ENCODE measurements at places on chromosomes 5 and 9.
A peak's percentile ranks its signal among the peaks of the same experiment; 100 is the strongest.

DNA sequence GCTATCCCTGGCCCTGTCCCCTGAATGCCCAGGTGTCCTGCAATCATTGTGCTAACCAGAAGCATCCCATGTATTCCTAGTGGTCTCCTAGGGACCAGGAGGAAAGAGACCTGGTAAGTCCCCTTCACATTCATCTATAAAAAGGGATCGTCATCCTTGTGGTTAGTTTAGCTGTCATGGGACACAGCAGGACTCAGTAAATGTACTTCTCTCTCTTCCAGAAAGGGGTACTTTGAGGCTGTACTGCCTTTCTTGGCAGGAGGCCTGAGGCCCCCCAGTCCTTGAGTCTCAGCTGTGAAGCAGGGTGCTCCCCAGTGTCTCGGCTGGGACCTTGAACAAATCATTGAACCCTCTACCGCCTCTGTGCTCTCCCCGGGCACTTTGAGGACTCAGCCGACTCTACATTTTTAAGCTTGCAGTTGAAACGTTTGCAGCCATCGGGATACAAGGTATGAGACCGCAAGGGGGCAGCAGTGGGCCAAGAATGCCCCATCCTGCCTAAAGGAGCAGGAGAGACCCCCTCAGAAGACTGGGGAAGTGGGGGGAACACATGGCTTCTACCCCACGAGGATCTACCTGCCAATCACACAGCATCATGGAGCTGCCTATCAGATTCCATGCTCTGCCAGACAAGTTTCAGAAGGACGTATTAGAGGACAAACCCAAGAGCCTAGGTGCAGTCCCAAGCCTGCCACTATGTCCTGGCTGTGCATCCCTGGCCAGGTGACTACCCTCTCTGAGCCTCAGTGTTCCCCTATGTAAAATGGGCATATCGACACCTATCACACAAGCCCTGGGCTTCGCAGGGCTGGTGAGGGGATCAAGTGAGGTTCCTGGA is 2.4 kb upstream of the PHYKPL start:
- peak; percentile 80 for DNase-seq

- DNase-seq = no peak
These were observed 48.5 kb upstream of the SNCAIP start for GRCh38 chr5:122263352-122264030.

DNA sequence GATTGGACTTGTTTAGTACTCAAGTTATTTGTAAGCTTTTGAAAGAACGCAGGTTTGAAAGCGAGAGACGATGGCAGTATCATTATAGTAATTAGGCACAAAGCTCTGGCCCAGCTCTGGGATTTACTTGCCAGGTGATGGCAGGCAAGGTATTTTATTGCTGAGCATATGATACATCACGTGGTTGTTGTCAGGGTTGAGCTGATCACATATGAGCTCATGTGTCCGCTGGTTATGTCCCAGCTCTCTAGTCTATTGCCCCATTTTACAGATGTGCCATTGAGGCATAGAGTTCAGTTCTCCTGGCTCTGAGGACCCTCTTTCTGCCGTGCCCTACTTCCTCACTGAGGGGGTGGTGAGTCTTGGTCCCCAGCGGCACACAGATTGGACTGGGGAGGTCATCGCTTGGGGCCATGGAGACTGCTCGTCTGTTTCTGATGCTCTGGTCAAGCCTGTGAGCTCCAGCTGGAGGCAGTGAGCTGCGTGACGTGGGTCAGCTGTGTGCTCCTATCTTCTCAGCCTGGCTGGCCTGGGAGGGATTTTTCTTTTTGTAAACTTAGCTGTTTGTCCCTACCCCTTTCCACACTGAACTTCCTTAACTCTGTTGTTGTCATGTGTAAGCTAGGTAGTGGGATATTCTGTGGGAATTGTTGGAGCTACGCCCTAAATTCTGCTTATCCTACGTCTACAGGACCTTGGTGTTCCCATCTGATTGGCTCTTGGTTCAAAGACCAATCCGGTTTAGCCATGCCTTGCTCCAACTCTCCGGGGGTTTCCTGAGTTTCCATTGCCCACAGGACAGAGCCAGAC is 2.2 kb downstream of the NXNL2 start:
- no peak for DNase-seq

GRCh38 chr5:144820278-144820677 is 649.6 kb downstream of the KCTD16 start:
- no peak for DNase-seq

DNA sequence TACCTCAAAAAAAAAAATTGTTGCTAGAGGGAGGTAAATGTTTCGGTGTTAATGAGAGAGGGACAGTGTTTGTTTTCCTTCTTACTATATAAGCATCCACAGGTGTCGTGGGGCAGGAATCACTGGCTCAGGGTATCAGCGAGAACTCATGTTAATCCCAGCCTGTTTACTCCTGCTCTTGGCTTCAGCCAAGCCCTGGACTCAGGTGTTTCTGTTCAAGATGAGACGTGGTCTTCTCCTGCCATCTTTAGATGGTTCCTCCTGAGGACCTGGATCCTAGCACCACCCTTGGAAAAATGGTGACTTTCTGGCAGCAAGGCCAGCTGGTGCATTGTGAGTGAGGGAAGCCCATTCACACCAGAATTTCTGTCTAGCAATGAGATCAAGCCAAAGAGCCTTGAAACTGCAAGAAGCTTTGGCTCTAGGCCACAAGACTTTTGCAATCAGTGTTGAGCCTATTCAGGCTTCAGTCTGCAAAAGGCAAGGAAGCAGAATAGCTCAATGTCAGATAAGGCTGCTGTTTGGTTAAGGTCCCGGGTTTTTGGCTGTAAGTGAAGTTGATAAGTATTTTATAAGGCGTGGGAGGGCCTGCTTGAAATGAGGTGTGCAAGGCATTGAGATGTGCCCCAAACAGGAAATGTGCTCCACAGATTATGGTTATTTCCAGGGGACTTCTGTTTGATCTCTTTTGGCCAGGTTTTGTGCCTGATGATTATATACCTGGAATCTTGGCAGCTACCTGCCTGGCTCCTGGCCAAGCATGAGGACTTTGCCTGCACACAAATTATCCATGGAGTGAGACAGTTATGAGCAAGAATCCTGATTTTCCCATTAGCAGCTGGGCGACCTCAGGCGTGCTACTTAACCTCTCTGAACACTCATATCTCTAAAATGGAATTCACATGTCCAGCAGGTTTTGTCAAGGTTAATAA is 99.8 kb downstream of the TENT4A start:
- DNase-seq = no peak

DNA sequence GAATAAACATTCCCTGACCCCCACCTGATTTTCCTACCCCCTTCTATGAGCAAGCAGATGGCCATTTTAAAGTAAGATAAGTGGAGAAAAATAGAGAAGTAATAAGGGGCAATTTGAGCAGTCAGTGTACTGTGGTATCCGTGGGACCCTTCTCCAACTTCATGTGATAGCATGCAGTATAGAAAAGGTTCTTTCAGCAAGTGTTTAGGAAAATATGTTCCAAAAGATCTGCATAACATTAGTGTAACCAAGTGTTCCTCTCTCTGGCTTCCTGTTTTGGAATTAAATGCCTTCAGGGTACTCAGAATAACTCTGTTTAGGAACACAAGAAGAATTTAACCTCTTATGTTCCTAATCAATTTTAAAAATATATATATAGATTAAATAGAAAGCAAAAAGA is 134.9 kb downstream of the ATG10 start:
- no peak for DNase-seq

All from NCI-H82 (cell line).